ENCODE measurements at places on chromosomes 16 and 17.

GRCh38 chr17:73393962-73394361, 82.2 kb upstream of the CDC42EP4 start:
- no peak for DNase-seq

GRCh38 chr17:8857919-8858318, 9.6 kb downstream of the PIK3R6 start:
- peak; percentile 64 for DNase-seq

DNA sequence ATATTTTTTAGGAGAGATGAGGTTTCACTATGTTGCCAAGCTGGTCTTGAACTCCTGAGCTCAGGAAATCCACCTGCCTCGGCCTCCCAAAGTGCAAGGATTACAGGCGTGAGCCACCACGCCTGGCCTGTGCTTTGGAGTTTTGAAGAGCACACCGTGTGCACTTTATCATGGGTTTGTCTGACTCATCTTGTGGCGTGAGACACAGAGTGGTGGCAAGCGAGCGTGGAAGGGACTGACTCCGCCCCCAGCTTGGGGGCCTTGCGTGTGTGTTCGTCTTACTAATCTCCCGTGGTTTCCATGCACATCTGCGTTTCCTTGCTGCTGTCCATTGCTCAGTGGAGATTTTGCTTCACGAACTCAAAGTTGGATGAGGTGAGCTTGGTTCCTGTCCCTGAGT, 22.9 kb downstream of the CRAMP1 start:
- no peak for DNase-seq

- DNase-seq, result no peak
These were observed 148.7 kb upstream of the HS3ST2 start for GRCh38 chr16:22665048-22665797.

- DNase-seq, result no peak
These were observed 39.5 kb downstream of the RCVRN start for GRCh38 chr17:9865586-9865985.
